ENCODE measurements at places on chromosomes 13 and 19.

DNA sequence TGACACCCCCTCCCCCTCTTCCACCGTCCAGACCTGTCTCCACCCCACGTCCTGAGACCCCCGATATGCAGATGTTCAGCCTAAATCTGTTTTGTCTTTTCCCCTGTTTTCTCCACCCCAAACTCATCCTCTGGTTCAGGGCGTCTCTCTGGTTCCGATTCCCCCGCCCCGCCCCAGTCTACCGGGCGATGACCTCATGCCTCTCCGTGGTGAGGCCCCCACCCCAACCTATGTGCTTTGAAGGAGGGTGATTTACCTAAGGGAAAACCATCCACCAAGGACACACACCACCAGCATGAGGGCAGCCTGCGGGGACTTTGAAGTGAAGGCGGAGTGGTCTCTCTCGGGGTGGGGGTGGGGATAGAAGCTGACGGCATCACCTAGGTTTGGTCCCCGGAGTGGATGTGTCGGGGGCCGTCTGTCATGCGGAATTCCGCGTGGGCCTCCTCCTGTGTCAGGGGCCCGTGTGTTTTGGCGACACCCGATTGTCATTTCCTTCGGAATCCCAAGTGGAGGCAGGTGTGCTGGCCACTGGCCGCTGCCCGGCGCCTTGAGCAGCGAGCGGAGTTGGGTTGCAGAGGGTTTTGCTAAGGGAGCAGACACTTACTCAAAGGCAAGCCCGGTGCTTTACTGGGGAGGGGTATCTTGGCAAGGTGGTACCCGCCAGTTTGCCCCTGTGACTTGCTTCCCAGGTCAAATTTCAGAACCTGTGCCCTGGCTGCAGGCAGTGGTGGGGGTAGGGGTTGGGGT is 1.4 kb downstream of the FZR1 start:
- no peak for DNase-seq

- DNase-seq: no peak
Observed at GRCh38 chr13:24032674-24033073, 127.8 kb upstream of the SPATA13 start.

DNA sequence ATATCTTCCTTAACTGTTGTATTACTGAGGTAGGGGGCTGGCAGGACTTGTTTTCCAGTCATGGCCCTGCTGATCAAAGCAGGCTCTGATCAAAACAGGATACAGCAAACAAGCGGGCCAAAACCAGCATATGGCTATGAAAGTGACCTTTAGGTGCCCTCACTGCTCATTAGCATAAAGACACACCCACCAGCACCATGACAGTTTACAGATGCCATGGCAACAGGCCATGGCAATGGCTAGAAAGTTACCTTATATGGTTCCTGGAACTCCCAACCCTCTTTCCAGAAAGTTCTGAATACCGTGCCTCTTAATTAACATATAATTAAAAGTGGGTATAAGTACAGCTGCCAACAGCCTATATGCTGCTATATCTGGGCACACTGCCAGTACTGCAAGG is 551.4 kb upstream of the SGCG start:
- no peak for DNase-seq

DNA sequence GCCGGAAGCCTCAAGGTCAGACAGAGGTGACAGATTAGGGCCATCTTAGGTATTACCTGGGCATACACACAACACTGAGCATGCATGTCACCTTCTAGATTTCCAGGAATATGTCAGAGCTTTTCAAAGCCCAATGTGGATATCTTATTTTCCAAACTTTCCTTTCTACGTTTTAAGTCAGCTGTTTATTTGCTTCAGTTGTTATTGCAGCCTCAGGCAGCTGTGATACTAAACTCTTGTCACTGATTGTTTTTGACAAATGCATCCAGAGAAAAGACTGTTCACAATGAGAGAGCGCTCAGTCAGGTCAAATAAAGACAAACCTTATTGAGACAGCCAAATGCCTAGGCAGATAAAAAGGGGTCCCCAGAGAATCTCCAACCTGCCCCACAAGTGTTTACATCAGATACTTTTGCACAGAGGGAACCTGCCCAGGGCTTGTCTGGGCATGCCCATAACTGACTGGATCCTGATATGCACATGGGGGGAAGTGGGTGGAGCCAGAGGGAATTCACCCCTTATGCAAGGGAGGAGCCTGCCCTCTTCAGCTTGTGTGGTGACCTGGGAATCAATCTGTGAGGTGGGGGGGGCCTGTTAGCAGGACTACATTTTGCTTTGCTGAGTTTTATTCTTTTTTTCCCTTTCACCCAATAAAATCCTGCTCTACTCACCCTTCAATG is 28.5 kb downstream of the MED4 start:
- DNase-seq: no peak

GRCh38 chr19:13430790-13431582 is 75.3 kb downstream of the CACNA1A start:
- peak; percentile 68 for DNase-seq

DNA sequence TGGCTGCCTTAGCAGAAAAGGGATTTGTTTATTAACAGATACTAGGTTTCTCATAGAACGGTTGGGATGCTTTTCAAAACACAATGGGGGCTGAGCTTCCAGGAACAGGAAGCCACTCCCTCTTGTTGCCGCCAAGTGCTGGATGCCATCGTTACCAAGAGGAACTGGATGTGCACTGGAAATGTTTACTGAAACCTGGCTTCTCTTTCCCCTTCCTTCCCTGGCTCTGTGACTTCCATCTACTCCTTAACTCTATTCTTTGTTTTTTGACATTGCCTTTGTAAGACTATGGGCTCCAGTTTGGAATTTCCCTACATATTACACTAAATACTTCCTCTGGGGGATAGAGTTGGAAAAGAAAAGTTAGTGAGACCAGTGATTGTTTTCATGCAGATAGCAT is 11.7 kb upstream of the KL start:
- no peak for DNase-seq

GRCh38 chr19:17037966-17038500 is 11.4 kb upstream of the CPAMD8 start:
- no peak for DNase-seq

GRCh38 chr13:33577007-33577406 is 240.9 kb upstream of the RFC3 start:
- no peak for DNase-seq

GRCh38 chr13:98476538-98476966 is 100.4 kb downstream of the STK24 start:
- no peak for DNase-seq

DNA sequence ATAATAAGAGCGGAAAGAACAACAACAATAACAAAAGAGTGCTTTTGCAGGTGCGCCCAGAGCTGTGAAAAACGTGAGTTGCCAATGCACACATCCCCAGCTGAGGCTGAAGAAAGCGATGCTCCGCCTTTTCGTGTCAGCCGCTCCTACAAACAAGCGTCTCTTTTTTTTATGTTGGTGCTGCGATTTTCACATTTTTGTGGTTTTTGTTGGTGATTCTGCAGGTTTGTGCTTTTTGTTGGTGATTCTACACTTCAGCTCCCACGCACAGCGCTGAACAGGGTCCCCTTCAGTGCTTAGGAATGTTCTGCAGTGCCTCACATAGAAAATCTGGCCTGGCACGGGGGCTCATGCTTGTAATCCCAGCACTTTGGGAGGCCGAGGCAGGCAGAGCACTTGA is 7.3 kb upstream of the SBK3 start:
- DNase-seq: no peak

DNA sequence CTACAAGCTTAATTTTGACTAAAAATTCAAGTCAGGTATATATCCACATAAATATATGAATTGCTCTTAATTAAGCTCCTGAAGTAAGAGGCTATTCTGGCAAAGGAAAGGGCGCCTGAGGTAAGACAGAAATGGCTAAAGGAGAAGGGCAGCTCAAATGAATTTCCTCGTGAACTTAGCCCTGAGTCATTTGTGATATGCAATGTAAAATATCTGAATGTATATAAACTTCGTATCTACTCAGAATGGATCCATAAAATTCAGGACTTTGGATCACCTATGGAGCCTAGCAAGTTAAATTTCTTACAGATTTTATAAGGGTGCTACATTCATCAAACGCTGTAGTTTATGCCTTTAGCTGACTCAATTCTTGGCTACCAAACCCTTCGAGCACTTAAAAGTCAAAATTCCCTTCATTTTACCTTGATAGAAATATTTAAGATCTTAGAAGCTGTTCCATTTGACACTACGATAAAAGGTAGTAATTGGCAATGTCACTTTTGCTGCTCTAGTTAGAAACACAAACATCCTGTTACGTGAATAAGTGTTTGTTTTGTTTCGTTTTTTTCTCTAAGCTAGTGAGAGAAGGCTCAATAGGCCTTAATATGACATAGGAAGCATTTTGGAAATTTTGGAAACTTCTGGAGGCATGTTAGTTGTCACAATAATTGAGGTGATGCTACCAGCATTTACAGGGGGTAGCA is 69.2 kb downstream of the DIAPH3 start:
- no peak for DNase-seq

- peak; percentile 85 for DNase-seq
Observed at GRCh38 chr19:14440049-14440448, 6.9 kb downstream of the PKN1 start.

GRCh38 chr13:80742033-80742432 is 401.1 kb upstream of the SPRY2 start:
- DNase-seq: no peak

GRCh38 chr19:5948752-5949564 is 29.0 kb downstream of the RANBP3 start:
- DNase-seq: no peak

DNA sequence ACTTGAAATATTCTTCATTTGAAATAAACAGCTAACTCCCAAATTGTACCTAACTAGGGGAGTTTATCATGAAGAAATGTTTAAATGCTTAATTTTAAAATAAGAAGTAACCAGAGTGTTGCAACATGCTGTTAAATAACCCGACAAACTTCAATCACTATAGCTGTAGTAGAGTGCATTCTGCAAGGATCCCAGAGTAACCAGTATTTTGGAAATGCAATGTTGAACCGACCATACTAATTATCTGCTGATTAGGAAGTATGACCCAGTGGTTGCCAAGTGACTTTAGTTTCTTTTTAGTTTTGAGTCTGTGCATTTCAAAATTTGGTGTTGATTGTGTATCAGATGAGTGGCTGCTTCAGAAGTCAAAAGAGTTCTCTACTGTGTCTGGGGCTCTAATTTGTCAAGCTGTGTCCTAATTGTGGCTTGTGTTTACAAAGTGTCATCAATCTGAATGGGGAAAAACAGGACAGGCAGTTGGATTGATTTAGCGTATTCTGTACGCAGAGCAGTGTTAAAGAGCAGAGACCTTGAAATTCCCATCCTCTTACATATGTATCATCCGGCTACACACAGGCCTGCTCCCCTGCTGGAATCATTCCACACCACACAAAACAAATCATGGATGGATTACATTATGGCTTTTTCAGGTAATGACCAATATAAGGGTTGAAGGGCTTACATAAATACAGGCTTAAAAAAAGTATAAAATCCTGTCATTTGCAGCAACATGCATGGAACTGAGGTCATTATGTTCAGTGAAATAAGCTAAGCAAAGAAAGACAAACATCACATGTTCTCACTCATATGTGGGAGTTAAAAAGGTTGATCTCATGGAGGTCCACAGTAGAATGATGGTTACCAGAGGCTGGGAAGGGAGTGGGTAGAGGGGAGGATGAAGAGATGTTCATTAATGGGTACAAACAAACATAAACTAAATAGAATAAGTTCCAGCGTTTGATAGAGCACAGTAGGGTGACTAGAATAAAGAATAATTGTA is 351.5 kb downstream of the KLF12 start:
- DNase-seq: no peak

DNA sequence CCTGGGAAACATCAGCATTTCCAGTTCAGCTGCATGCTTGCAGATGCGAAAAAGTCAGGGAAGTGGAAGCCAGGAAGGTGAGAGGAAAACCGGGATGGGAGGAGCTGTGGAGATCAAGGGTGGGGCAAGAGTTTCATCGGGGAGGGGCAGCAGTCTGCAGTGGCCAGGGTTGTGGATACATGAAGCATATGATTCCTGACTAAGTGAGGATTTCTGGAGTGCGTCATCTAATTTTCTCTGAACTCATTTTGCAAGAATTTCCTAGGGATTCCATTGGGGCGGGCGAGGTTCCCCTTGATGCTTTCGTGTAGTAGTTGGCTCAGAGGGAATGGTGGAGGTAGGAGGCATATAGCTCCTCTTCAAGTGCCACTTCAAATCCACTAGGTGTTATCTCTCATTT is 344.1 kb upstream of the TMTC4 start:
- DNase-seq: no peak

GRCh38 chr19:38990949-38991697 is 15.6 kb upstream of the FBXO17 start:
- DNase-seq: no peak

- DNase-seq: no peak
Observed at GRCh38 chr13:109348519-109349258, 437.7 kb downstream of the IRS2 start.

DNA sequence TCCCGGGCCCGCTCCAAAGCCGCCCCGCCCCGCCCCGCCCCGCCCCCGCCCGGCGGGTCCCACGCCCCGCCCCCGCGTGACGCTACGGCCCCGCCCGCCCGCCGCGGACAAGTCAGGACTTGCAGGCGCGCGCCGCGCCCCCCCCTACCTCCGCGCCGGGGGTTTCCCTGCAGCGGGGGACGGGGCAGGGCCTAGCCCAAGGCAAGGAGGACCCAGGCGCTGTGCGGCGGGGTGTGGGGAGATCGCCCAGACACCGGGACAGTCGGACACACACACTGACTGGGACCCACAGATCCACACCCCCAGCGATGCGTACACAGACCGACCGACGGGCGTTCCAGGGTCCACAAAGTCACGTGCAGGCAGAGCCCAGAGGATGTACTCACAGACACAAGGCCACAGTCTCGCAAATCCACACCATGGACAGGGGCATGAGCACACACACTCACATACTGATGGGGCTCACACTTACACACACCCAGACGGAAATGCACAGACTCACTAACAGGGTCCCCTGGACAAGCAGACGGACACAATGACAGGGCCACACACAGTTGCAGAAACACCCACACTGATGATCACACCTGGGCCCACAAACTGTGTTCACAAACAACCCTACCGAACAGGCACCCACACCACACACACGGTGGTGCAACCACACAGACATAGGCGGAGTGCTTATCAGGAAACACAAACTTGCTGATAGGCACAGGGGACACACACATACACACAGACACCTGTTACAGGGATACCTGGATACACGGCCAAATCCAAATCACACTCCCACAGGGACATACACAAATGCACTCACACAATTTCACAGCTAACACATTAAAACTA is 436 bp upstream of the BBC3 start:
- peak; percentile 86 for DNase-seq

Measured in NAMALWA (cell line).